ENCODE measurements at places on chromosomes 2 and 18.

GRCh38 chr2:165811592-165812370 is 17.7 kb upstream of the GALNT3 start:
- no peak for DNase-seq

DNA sequence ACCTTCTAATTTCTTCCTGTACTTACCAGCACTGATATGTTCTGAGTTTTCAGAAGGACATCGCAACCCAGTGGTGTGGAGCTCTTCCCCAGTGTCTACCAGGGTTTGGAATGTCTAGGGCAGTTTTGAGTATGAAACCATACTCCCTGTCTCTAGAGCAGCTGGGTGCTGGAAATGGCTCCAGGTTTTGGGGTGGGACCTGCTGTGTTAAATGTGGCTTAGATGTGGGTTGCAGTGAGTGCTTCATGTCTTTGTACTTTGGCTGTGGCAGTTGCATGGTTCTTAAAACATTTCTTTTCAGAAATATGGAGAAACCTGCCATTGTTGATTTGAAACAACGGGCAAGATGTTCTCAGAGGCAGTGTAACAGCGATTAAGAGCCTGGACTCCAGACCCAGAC is 48.5 kb downstream of the ACSL3 start:
- DNase-seq = no peak

DNA sequence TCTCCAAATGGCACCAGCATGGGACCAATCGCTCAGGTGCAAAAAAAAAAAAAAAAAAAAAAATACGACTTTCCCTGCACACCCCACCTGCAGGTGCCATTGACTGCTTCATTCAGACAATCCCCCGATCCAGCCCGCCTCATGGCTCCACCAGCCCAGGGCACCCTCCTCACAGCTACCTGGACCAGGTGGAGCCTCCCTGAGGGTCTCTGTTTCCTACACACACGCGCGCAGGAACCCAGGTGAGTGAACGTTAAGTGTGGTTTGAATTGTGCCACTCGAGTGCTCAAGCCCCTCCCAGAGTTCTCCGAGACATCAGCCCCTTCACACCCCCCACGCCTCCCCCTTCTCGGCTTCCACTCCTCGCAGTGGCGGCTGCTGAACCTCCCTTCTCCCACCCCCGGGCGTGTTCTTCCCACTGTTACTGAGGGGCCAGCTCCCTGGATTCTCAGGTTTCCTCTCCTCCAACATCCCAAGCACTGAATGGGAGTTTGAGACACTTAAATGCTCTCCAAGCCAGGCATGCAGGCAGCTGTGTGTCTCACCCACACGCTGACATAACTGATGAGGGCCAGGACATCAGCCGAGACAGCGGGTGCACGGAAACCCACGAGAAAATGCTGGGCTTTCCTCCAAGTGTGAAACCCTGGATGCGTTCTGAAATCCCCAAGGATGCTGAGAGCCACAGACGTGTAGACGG is 88.8 kb upstream of the SNTG2 start:
- DNase-seq = no peak

DNA sequence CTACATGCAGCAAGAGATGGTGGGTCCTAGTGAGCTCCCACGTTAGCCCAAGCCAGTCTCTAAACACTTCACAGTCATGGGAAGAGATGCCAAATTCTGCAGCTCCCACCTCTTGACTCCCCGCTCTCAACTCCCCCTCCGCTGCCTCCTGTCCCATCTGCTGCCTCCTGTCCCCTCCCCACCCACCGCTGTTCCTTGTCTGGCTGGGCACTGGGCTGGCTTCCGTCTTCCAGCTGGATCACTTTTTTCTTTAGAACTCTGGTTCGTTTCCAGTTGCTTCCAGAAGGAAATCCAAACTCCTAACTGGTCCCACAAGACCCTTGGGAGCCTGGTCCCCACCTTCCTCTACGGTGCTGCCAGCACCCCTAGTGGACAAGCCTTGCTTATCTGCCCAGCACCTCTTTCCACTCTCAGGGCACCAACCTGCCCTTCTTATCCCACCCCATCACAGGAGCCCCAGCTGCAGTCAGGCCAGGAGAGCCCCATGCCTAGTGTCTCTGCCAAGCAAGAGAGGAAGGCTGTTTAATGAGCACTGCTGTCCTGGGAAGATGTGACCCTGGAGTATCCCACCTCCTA is 12.1 kb upstream of the TWIST2 start:
- no peak for DNase-seq

GRCh38 chr2:205477016-205477705 is 205.1 kb upstream of the NRP2 start:
- DNase-seq = no peak

DNA sequence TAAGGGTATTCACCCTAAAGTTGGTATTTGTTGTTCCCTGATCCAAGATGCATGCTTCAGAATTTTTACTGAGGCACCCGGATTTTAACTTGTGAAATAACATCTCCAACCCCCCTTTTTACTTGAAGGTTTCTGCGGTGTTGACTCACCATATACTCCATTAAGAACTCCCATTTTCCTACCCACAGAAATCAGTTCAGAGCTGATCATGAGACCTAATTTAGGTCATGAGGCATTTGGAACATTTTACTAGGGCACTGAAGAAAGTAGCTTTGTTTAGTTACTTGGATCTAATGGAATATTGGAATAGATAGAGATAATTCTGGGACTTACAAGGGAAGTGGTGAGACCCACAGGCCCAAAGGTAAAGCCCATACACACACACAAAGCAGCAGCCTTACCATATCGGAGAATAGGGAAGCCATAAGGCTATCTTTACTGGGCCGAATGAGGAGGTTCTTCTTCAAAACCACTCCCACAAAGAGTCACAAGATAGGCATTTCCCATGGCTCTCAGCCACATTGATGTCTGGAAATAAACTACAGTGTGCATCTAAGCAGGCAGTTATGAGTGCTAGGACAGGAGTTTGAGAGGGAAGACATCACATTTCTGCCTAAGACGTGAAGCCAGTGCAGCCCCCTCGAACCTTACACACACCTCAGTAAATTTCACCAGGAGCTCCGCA is 681.0 kb upstream of the LRRTM4 start:
- no peak for DNase-seq

DNA sequence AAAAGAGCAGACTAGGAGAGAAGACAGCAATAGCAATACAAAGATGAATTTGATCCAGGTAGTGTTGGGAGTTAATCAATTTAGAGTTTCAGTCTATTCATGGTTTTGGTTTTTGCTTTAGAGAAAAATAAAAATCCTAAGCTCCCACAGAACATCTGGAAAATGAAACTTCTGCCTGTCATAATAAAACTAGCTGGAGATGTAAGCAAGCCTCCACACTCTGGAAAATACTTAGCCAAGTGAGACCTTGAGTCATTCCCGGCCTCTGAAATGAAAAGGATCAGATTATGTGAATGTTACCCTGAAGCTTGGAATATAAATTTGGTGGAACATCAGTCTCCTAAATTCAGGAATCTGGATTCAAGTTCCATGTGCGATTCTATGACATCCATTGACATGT is 485.6 kb upstream of the SPRED2 start:
- DNase-seq = no peak

- DNase-seq = no peak
These were observed 53.4 kb upstream of the PROKR1 start for GRCh38 chr2:68589963-68590362.

DNA sequence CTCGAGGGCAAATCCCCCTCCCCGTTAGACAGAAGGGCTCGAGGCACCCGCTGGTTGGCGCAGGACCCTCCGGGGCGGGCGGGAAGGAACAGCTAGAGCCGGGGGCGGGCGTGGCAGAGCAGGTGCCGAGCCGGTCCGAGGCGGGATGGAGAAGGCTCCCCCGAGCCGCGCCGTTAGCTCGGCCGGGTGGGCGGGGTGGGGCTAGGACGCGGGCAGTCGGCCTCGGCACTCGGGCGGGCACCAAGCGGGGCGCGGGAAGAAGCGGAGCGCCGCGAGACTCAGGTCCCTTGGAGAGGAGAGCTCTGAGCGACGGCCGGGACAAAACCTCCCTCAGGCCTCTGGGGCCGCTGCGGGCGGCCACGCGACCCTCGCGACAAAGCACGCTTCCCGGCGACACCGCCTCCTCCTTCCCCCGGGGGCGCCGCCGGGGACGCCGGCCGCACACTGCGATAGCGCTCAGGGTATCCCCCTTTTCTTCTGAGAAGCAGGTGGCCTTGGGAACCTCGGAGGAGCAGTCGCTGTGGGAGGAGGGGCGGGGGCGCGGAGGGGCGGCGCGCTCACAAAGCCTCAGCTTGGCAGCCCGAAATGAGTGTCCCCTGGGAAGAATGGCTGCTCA is 721 bp downstream of the FHOD3 start:
- DNase-seq = no peak

GRCh38 chr18:46555724-46556123 is 101.3 kb downstream of the LOXHD1 start:
- peak; percentile 14 for DNase-seq

- DNase-seq = no peak
These were observed 47.4 kb downstream of the FSIP2 start for GRCh38 chr2:185785851-185786473.

DNA sequence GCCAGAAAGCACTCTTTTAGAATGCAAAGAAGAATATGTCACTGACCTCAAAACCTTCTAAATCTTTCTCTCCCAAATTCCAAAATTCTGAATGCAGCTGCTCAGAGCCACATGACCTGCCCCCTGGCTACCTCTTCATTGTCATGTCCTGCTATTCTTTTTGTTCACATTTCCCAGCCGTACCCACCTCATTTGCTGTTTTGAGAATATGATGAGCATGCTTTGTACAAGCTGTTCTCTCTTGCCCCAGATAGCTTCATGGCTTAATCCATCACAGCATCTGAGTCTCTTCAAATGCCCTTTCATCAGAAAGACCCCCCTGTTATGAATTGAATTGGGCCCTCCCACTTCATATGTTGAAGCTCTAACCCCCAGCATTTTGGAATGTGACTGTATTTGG is 214.3 kb downstream of the KCNS3 start:
- DNase-seq = no peak

- no peak for DNase-seq
These were observed 43.6 kb downstream of the SRBD1 start for GRCh38 chr2:45567288-45567963.
